ENCODE measurements at places on chromosomes 4 and X.

GRCh38 chr4:157898836-157899605 lies 273.8 kb downstream of the GASK1B start:
- DNase-seq, result no peak

GRCh38 chrX:24702362-24703184 lies 8.9 kb downstream of the POLA1 start:
- no peak for DNase-seq

GRCh38 chrX:7168371-7168770 lies 20.4 kb upstream of the PUDP start:
- no peak for DNase-seq

DNA sequence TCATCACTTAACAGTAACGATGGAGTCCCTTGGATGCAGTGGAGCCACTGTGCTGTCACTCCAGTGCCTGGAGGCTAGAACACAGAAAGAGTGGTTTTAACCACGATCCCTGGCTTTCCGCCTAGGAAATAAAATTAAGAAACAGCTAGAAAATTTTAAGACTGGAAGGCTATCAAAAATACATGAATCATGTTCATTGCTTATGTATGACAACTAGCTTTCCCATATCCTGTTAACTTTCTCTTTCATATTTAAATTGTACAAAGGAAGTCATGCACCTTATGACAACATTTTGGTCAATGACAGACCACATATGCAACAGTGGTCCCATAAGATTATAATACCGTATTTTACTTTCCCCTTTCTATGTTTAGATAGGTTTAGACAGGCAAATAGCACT lies 115.1 kb downstream of the GALNTL6 start:
- DNase-seq, result no peak

DNA sequence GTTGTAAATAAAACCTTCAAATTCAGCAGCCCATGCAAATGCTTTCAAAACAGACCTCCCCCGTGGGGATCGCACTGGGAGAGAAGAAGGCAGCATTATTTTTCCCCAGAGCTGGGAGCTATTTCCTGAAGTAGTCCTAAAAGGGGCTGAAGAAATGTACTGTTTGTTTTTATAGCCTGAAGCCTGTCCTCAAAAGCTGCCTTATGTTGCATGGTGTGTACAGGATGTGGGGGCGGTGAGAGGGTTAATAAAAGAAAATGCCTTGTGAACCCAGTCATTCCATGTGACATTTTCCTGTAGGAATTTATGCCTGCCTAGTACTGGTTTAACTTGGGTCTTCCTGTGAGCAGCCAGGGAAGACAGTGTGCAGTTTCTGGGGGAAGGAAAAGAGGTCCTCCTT lies 144.1 kb downstream of the SOWAHB start:
- no peak for DNase-seq

DNA sequence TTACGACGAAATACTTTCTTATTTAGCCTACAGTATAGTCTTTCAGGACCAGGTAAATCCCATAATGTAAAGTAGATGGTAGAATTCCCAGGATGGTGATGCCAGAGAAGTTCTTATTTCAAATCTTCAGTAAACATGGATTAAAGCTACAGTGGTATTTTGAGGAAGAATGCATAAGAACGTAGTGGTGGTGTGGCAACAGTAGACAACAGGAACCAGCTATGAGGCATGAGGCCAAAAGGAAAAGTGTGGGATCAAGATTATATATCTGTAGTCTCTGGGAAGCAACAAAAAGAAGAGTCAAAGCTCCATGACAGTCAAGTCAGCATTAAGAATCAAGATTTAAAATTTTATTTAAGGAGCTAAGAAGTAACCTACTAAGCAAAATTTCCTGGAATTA lies 60.2 kb downstream of the METTL14 start:
- no peak for DNase-seq

GRCh38 chr4:15653864-15654592 lies 1.1 kb downstream of the FBXL5 start:
- no peak for DNase-seq

DNA sequence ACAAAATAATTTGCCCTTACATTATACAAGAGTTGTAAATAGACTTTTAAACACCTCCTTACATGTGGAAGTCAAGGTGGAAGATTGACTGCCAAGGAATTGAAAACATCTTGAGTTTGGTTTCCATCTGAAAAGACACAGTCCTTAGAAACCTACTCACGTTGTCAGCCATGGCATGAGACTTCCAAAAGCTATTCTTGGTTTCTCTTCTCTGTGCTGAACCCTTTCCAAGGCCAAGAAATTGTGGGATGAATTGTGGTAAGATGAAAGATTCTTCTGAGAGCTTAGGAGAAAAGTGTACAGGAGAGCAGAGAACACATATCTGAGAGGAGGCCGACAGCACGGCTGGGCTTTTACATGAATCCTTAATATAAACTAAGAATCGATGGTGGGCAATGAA lies 370.0 kb downstream of the FBXW7 start:
- no peak for DNase-seq
